Aorta (tissue), 5 donors: ENCODE measurements at places on chromosomes 1 and 21.
A peak's percentile ranks its signal among the peaks of the same experiment; 100 is the strongest.

DNA sequence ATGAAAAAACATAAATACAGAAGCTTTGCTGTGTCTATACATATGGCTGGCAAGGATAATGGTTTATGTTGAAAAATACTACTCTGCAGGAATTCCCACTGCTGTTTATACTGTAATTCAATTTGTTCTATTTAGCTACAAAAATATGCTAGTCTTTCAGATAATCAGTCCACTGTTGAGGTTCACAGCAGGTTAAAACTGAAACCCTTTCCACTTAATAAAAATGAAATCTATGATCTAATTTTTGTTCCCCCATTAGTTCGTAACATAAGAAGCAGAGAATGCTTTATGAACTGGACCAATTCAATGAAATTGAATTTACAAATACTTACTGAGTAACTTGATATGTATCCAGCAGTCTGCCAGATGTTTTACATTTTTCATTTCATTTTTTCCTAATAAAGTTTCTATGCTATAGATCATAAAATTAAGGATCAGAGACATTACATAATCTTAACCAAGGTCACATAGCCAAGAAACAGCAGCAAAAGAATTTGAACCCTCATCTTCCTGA lies 360.1 kb upstream of the BEND5 start:
- no peak for DNase-seq

- no peak for DNase-seq
These were observed 909 bp upstream of the APP start for GRCh38 chr21:26171258-26172100.

DNA sequence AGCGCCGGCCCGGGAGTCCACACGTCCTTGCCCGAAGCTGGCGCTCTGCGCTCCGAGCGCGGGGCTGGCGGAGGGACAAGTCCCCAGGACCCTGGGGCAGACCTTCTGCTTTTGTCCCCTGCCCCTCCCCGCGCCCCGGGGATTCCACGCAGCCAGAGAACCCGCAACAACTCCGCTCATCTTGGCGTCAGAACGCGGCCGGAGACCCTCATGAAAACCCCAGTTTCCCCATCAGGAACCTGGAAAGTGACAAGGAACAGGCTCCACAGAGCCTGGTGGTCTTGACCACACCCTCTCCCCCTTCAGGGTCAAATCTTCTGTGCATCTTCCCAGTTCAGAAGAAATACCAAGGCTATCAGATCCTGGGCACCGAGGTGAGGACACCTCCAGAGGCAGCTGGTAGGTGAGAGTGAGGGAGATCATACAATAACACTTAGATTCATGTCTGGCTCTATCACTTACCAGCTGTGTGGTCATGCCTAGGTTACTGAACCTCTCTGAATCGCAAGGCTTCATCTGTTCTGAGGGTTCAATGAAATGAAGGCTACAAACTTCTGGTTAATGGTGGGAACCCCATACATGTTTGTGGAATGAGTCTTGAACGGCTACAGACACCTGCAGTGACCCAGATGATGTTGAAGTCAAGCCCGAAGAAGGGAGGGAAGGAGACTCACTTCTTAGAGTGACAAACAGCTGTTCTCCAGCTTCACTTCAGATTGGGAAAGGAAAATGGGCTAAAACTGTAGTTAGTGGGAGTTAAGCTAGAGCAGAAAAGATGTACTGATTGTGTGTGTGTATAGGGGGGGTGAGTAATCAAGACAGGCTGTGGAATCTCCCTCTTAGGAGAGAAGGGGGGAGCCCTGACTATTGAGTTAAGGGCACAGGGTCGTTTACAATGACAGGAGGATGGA lies 555 bp upstream of the RSPO1 start:
- DNase-seq = peak; percentile 77

DNA sequence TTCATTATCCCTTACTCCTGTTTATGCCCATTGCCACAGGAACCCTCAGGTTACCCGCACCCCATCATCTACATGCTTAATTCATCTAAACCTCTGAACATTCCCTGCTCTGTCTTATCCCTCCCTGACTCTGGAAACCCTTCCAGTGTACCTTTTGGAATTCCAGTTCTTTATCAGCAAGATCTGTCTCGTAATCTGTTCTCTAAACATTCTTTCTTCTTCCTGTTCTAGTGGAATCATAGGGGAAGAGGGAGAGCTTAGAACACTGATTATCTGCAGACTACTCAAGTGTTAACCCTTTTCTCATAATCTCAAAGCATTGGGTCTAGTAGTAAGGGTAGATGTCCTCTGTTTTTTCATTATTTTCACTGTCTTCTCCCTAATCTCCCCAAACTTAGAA lies 159.8 kb downstream of the PIK3R3 start:
- DNase-seq = no peak

- no peak for DNase-seq
These were observed 88.0 kb downstream of the NTNG1 start for GRCh38 chr1:107228704-107229371.

- no peak for DNase-seq
These were observed 16.1 kb downstream of the SLAMF1 start for GRCh38 chr1:160630523-160631451.

DNA sequence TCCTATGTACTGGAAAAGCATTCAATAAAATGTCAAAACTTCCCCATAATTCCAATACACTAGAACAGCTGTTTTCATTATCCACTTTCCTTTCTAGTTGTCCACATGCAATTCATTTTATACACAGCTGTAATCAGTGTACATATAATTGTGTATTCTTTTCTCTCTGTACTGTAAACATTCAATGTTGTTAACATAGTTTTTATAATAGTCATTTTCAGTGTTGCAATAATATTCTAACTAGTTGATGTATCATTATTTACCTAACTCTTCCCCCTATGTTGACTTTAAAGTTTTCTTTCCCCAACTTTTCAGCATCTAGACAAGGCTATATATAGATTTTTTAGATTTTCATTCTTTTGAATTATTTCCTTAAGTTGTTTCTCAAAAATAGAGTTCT lies 44.4 kb downstream of the DIPK1A start:
- no peak for DNase-seq

- DNase-seq = no peak
These were observed 426.1 kb downstream of the NUF2 start for GRCh38 chr1:163747855-163748254.

GRCh38 chr1:29057700-29058099 lies 66.0 kb downstream of the TMEM200B start:
- DNase-seq = no peak

DNA sequence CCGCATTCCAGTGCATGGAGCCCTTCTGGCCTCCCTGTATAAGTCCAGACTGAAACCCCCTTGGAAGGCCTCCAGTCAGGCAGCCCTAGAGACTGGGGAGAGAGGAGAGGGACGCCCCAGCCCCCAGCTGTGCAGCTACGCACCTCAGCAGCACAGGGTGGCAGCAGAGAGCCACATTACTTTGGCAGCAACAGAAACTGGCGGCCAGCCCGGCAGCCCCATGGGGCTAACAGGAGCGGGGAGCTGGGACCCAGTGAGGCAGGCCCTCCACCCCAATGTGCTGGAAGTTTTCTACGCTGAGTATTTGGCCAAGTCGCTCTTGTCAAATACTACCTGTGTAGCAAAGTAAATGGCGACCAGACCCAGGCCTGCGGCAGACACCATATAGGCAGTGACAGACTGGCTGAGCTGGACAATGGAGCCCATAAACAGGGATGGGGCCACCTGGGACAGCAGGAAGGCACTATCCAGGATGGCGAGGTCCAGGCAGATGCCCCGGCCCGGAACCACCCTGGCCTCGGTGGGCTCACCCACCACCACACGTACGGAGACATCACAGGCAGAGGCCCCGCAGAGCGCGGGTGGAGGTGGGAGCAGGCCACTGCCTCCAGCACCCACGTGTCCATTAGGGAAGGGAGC lies 21.2 kb downstream of the SLC45A3 start:
- DNase-seq = peak; percentile 95

GRCh38 chr21:36676039-36676950 lies 22.6 kb upstream of the SIM2 start:
- DNase-seq = no peak

GRCh38 chr1:9037476-9038337 lies 11.5 kb upstream of the SLC2A7 start:
- DNase-seq = peak; percentile 11

DNA sequence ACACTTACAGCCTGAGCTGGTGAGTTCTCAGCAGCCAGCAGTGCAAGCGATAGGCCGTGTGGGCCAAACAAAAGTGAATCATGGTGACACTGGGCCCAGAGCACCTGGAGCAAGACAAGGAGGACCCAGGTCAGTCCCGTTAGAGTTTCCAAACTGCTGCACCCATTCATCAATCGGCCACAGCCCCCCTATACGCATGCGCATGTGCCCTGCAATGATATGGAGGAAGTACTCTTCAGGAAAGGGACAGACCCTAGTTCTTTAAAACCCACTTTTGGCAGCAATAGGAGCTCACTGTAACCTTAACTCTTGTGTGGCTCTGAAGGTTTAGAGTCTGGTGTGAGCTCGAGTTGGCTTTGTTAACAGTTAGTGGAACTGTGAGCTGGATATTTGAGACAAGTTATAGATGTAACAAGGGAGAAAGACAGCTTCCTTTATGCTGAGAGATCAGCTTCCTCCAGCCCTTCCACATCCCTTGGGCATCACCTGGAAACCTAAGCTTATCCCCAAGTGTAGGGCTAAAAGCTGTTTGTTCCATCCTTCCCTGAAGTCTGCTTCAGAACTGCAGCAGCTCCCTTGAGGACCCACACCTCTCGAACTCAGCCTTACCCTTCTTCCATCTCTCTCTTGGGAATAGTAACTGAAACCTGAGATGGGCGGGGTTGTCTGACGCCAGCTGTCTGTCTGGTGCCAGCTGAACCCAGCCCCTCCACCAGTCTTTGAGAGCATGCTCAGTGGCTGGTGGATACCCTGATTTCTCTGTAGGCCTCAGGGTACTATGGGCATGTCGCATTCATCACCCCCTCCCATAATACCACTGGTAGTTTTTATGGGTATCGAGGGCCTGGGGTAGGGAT lies 17.7 kb downstream of the NMNAT1 start:
- DNase-seq = no peak

- DNase-seq = no peak
These were observed 39.7 kb downstream of the DPT start for GRCh38 chr1:168689327-168689657.

- DNase-seq = no peak
These were observed 341.7 kb upstream of the ADGRL2 start for GRCh38 chr1:81459043-81459442.

- DNase-seq = peak; percentile 10
These were observed 186.5 kb upstream of the VAMP3 start for GRCh38 chr1:7584643-7585042.

GRCh38 chr1:16019644-16020277 lies 1.9 kb upstream of the HSPB7 start:
- DNase-seq = peak; percentile 85

DNA sequence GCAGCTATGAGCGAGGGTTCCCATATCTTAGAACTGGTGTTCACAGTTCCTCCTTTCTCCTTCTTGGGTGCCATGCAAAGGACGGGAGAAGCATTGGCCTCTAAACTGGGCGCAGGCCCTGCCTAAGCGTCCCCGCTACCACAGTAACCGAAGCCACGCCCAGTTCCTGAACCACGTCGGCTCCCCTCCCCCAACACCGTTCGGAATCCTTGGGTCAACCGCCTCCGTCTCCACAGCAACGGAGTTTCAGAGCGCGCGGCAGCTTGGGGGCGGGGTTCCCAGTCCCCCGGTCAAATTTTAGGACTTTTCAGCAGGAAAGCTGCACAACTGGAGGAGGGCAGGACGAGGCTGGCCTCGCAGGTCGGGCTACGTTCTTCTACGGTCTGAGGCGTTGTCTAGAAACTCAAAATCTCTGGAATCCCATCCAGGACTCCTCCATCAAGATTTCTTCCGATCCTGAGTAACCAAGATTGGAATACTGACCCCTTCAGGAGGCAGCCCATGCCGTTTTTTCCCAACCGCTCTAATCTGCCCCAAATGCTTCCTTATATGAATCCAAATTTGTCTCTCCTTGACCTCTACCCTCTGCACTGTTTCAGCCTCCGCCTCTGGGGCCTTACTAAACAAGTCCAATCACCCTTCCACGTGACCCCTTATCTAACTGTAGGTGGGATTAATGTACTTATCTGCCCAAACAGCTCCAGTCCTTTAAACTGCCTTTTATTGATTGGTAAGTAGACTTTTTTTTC lies at the start of gene SPAG17:
Gene SPAG17, minus strand, starts transcription at position 145 of the 749 bp plus-strand sequence. Its CDS starts 71 bp downstream, at position 74.
- DNase-seq = peak; percentile 64

DNA sequence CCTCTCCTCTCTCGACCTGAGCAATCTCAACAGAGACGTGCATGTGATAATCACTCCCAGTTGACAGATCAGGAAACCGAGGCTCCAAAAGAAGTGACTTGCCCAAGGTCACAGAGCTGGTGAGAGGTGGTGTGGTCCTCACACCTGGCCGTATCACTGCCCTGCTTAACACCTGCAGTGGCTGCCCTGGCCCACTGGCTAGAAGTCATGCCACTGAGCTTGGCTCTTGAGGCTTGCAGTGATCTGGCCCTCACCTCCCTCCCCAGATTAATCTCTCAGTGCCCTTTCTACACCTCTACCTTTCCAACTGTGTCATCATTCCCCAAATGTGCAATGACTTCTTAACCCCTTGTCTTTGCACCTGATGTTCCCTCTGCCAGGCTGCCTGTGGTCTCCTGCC lies 38.8 kb downstream of the CDCP2 start:
- no peak for DNase-seq

- no peak for DNase-seq
These were observed 27.2 kb downstream of the NUAK2 start for GRCh38 chr1:205294175-205294917.

GRCh38 chr1:156752843-156753482 lies 1.5 kb upstream of the HDGF start:
- no peak for DNase-seq

DNA sequence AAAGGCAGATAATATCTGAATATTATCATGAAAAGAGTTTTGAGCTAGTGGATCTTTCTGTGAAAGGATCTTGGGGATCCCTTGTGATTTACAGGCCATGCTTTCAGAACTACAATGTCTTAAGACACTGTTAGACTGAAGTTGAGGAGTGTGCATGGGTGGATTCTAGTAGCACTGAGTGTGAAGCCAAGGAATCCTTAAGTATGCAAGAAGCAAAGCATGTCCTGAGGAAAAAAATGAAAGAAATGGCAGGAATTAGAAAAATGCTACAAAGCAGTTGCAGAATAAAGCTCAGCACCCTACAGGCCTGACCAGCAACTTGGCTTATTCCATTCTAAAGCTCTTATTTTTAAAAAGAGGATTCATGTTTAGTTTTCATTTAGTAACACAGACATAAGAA lies 11.9 kb downstream of the STX6 start:
- no peak for DNase-seq

GRCh38 chr1:150476754-150477153 lies 10.5 kb upstream of the TARS2 start:
- DNase-seq = no peak

- no peak for DNase-seq
These were observed 15.0 kb downstream of the PRRC2C start for GRCh38 chr1:171500304-171500703.

GRCh38 chr1:201136355-201137023 lies 9.5 kb upstream of the ASCL5 start:
- DNase-seq = peak; percentile 19

GRCh38 chr1:26359981-26360806 lies 6.3 kb upstream of the CRYBG2 start:
- DNase-seq = no peak

GRCh38 chr1:206803221-206803730 lies 31.0 kb upstream of the IL10 start:
- no peak for DNase-seq

GRCh38 chr1:201850053-201850397 lies 21.1 kb downstream of the IPO9 start:
- DNase-seq = no peak

GRCh38 chr1:60841116-60842046 lies 241.0 kb upstream of the NFIA start:
- DNase-seq = no peak
